OCI-M1 (cell line): ENCODE measurements at places on chromosomes 12 and 14.
A peak's percentile ranks its signal among the peaks of the same experiment; 100 is the strongest.

DNA sequence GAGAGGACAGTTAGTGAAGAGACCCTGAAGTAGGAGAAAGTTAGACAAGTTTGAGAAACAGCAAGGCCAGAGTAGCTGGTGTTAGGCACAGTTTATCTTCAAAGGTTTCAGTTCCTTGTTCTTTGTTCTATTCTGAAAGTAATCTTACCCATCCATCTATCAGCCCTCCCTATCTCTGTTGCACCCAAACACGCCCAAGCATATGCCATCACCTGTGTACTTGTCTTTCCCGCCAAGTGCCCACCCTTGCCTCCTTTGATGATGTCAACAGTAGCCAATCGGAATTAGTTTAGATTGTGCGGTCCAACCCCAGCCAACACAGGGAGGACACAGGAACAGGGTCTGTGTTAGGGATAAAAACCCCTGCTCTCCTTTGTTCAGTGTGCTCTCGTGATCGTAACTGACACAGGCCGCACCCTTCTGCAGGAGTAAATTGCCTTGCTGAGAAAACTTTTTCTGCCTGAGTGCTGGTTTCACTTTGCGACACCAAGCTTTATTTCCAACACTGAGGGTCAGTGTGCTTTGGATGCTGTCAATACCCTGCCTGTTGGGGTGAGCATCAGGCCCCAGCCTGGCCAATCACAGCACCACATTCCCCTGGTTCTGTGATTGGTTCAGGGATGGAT, 4.7 kb upstream of the TMEM229B start:
- DNase-seq = no peak

DNA sequence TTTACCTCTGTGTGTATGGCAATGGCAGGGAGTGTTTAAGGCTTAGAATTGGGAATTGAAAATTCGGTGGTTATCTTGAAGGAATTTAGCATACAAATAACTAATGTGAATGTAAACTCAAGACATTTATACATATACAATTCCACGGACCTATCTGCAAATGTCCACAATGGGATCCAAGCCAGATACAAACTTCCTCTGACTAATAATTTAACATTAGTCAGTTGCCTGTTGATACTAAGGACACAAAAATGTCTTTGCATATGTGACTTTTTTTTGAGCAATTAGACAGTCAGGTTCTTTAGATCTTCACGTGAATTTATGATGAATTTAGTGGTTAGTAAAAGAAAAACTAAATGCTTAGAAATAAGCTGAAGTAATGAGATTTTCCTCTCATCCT, 40.5 kb downstream of the ESR2 start:
- DNase-seq = no peak

GRCh38 chr12:6529291-6529737, 5.0 kb upstream of the GAPDH start:
- no peak for DNase-seq

GRCh38 chr14:99602054-99602787, 1.8 kb downstream of the CCDC85C start:
- DNase-seq = peak; percentile 36

GRCh38 chr14:61479746-61480502, 158.5 kb downstream of the PRKCH start:
- DNase-seq = no peak
